Stimulated activated CD8-positive, alpha-beta memory T cell treated with anti-CD3 and anti-CD28 coated beads, Interleukin-4, amount 100 ng/mL, for 1 hour (primary cell): ENCODE measurements at places on chromosomes 1 and 21.

GRCh38 chr21:37865156-37865555, 51.1 kb downstream of the KCNJ6 start:
- no peak for DNase-seq

DNA sequence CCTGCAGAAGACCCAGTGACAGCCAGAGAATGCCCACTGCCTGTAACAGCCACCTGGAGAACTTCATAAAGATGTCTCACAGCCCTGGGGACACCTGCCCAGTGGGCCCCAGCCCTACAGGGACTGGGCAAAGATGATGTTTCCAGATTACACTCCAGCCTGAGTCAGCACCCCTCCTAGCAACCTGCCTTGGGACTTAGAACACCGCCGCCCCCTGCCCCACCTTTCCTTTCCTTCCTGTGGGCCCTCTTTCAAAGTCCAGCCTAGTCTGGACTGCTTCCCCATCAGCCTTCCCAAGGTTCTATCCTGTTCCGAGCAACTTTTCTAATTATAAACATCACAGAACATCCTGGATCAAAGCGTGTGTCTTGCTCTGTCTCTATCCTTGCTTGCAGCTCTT, 14.7 kb upstream of the PINK1 start:
- no peak for DNase-seq

DNA sequence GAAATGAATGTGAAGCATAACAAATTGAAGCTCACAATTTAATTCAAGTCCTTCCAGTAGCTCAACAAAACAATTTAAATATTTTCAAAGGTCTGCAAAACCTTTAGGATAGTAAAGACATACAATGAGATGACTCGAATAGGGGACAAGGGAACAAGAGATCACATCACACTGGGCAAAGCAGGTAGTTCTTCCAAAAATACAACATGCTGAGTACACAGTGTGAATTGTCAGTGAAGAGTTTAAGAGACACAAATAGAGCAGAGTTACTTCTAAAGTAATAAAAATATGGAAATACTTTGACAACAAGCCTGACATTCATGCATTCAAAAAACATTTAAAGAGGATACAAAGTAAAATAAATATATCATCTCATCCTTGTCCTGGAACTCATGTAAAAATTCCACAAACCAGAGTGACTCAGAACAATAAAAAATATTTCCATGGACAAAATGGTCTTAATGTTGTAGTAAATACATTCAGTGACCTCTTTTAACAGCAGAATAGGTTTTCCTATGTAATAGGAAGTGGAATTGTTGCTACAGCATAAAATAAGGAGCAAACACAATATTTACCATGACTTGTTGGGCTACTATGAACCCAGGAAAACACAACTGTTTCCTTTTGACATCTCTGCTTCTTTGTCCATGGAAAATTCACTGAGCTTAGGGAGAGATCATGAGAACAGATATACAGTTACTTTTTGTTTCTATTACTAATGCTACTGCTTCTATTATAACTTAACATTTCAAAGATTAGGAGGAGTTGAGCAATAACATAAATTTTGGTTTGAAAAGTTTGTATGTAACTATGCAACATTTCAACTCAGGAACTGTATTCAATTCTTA, 83.7 kb upstream of the BCL10 start:
- DNase-seq = no peak

DNA sequence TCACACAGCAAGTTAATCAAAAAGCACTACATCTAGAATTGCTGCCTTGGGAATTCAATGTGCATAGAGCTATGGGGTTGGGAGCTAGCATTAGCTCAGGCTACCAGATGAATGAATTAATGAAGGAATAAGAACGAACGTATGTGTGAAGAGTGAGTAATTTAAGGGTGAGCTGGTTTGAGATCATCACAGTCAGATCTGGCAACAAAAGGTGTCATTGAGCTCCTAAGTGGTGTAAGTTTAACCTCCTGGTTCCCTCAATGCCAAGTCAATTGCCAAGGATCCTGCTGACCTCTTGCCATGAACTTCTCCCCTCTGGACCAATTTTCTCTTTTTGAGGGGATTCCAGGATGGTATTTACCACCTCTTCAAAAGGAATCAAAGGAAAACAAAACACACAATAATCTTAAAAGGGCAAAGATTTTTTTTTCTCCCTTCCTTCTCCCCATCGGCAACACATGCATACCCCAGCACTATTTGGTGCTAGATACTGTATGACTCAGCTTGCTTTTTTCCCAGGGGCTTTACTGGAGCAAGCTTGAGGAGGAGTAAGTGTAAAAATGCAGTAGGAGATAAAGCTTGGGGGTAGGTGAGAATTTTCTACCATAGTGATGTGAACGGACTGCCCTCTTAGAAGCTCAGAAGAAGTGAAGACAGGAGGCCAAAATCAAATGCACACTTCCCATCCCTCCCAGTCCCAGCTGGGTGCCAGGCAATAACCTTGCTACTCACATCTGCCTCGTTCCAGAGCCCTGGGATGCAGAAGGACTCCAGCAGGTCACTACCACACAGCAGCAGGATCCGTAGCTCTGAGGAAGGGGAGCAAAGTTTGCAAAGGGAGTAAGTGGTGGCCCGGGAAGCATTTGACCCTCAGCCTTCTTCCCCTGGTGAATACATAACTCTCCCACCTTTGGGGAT, 92.0 kb downstream of the LAMC2 start:
- no peak for DNase-seq

- DNase-seq = no peak
Measured at GRCh38 chr1:111218701-111219556, 8.6 kb upstream of the CHI3L2 start.

DNA sequence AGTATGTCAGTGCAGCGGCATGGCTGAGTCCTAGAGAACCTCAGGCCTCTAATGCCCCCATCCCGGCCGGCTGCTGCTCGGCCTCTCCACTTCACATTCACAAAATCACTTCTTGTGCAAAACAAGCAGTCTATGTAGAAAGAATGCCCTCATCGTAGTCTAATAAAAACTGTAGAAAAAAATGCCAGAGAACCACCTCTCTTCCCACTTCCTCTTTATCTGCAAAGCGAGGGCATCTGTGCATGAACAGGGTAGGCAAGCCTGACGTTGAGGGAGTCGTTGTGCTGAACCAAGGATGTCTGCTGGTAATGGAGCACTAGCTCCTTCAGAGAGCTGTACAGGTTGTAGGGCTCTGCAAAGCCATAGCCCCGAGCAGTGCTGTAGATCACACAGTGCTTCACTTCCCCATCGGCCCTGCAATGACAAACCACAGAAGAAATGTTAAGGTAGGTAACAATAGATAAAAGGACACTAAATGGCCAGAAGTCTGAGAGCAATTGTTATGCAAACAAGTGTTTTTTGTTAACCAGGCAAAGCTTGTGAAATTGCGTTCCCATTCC, 88.9 kb downstream of the PIK3R3 start:
- no peak for DNase-seq

DNA sequence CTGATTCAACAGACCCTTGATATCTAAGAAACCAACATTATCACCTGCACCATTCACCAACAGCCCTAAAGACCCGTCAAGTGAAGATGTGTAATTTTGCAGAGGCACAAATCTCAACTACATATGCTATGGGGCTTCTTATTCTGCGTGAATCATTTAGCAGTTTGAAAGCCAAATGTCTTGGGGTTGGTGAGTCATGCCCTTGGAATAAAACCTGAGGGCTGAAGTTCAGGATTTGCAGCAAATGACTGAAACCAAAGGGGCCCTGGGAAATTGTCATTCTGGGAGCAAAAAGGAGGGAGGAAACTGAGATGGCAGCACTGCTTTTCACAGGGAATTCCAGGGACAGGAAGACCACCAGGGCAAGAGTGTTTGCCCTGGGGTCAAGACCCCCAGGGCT, 79.2 kb upstream of the TNR start:
- no peak for DNase-seq

DNA sequence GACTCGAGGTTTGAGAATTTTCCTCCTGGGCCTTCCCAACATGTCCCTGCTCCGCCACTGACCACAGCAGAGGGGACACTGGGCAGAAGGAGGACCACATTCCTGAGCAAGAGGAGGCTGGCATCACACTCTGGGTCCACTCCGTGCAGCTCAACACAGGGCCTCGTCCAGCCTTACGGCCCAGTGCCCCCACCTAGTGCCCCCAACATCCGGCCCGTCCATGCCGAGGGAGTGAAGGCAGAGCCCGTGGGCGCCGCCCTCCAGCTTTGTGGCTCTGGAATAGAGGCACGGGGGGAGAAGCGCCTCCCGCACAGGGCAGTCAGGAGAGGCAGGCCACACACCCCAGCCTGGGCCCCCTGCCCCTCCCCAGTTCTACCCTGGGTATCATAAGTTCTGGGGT, 158.3 kb downstream of the NPHP4 start:
- DNase-seq = no peak

- DNase-seq = no peak
Measured at GRCh38 chr1:205700865-205701401, 20.6 kb upstream of the SLC45A3 start.

DNA sequence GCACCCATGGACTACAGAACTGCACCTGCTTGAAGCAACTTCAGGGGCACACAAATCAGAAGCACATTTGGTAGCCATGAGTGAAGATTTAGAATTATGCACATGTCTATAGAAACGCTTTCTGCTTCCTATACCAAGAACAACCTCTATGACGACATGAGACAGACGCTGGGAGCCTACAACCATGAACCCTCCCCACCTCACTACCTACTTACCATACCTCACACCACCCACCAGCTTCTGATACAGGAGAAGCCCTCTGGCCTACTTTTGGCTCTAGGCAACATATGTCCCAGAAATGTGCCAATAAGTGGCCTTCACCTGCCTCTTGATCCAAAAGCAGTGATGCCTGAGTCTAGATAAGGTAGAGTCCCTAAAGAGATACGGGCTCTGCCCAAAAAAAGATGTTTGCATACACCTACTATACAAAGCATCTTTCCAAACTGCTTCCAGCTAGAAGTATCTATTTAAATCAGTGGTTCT, 58.5 kb downstream of the SLC45A1 start:
- no peak for DNase-seq

DNA sequence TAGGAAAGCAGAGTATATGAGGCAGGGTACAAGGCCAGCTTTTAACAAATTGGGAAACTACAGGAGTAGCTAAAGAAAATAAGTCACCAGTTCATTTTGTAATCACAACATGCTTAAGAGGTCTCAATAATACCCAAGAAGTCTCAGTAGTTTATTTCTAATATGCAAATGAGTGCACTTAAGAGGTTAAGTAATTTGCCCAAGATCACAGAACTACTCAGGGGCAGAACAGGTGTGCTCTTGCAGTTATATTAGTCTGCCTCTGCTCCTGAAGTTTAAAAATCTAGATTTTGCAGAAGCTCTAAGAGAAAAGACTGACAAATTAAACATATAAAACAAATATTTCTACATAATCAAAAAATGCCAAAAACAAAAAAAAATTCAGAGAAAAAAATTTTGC, 6.9 kb downstream of the EPS15 start:
- no peak for DNase-seq

GRCh38 chr1:221837896-221838295, 96.0 kb upstream of the DUSP10 start:
- DNase-seq = no peak
